ENCODE measurements at places on chromosomes 4 and X.

- no peak for DNase-seq
Observed at GRCh38 chr4:80187677-80188076, 9.6 kb upstream of the PRDM8 start.

DNA sequence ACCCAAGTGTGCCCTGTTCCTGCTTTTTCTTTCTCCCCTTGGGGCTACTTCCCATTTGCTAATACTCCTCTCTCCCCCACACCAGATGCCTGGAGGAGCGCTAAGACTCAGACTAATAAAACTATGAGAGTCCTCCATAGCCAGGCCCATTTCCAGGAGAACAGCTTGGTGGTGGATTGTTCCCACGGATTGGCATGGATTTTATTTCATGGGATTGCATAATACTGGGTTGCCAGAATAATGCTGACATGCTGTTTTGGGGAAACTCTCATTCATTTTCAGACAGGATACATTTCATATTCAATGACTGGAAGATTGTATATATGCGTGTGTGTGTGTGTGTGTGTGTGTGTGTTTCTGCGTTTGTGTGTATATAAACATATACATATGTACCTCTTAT, 447.5 kb upstream of the PITX2 start:
- DNase-seq: no peak

- DNase-seq: no peak
Observed at GRCh38 chr4:175330652-175331051, 412.5 kb downstream of the ADAM29 start.

DNA sequence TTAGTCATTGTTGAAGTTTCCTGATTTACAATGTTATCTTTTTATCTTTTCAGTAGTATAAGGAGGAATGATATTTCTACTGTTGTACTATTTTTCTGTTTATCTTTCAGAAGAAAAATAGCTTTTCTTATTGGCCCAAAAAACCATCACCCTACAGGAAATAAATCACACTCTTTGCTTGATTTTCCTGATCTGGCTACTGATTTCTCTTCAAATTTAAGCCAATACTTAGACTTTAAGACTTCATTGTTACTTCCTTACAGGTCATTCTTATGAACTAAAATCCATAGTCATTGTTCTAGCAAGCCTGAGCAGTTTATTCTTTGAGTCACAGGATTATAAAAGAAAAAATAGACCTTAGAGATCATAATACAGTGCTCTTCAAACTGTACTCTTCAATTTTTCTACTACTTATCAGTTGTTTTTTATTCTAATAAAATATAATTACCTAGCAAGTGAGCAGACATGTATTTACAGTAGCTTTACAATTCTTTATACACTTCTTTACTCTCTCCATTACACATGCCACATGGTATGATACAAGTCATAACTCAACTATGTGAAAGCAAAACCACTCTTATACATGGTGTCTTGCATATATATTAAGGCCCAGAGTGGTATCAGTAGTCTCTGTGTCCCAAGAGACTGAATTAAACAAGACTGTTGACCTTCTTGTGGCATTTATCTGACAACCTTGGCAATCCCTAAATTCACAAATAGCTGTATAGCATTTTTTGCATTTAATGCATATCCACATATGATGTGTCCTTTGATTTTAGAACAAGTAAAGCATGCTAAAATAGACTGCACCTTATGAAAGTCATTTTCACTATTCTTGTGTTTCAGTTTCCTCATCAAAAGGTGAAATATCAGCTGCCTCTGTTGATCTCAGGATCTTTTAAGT, 47.9 kb downstream of the TET2 start:
- DNase-seq: no peak

- DNase-seq: no peak
Observed at GRCh38 chr4:149005191-149005590, 563.0 kb upstream of the NR3C2 start.

GRCh38 chrX:153953342-153953830, 8.9 kb upstream of the RENBP start:
- no peak for DNase-seq

DNA sequence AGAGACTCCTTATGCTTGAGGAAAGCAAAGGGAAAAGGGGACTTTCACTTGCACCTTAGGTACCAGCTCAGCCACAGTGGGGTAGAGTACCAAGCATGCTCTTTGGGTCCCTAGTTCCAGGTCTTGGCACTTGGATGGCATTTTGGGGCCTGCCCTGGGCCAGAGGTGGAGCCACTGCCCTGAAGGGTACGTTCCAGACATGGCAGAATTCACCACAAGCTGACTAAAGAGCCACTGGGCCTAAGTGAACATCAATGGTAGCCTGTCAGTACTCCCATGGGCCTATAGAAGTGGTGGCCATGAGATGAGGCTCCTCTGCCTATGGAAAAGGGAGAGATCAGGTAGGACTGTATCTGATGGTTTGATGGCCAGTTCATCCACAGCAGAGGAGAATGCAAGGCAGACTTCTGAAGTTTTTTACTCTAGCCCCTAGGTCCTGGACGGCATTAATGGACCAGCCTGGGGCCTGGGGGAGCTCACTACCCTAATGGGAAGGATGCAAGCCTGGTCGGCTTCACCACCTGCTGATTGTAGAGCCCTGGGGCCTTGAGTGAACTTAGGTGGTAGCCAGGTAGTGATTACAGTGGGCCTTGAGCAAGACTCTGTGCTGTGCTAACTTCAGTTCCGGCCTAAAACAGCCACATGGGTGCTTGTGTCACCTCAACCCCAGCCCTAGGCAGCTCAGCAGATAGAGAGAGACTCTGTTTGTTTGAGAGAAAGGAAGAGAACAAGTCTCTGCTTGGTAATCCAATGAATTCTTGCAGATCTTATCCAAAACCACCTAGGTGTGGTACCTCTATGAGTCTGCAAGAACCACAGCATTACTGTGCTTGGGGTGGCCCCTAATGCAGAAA, 19.8 kb upstream of the HSFX4 start:
- no peak for DNase-seq

- DNase-seq: no peak
Observed at GRCh38 chrX:6225288-6225910, 3.3 kb downstream of the NLGN4X start.

GRCh38 chr4:49000806-49001205, 14.7 kb downstream of the CWH43 start:
- no peak for DNase-seq

GRCh38 chr4:38949411-38950051, 81.9 kb downstream of the FAM114A1 start:
- no peak for DNase-seq

- no peak for DNase-seq
Observed at GRCh38 chrX:150363561-150364346, 637 bp downstream of the MAMLD1 start.

- DNase-seq: no peak
Observed at GRCh38 chrX:13168269-13168668, 123.8 kb upstream of the FAM9C start.

DNA sequence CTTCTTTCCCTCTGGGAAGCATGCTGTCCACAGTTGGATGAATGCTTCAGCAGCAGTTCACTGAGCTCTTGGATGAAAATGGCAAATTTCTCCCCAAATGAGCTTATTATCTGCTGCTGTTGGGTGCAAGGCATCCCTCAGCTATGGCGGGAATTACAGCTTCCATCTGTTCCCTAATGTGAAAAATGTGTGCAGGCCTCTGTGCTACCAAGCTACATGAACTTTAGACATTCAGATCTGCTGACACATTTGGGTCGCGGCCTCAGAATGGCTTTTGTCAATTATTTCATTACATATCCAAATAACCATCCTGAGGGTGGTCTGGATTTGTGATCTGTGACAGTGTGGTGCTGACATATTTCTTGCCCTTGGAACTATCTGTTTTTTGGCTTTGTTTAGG, 119.5 kb upstream of the SCML1 start:
- DNase-seq: no peak

DNA sequence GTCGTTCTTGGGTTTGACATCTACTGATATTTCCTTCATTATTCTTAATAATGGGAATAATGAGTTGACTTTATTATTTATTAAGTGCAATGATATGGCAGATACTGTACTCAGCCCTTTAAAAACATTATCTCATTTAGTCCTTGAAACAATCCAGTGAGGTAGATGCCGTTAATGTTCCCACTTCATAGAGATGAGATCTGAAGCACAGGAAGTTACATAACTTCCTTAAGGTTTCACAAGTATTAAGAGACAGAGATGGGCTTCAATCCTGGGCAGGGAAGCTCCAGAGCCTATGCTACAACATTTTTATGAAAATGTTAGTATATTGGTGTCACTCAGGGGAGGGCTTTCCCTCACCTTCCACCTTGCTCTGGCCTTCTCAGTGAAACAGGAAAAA, 9.7 kb upstream of the KLHL13 start:
- no peak for DNase-seq

DNA sequence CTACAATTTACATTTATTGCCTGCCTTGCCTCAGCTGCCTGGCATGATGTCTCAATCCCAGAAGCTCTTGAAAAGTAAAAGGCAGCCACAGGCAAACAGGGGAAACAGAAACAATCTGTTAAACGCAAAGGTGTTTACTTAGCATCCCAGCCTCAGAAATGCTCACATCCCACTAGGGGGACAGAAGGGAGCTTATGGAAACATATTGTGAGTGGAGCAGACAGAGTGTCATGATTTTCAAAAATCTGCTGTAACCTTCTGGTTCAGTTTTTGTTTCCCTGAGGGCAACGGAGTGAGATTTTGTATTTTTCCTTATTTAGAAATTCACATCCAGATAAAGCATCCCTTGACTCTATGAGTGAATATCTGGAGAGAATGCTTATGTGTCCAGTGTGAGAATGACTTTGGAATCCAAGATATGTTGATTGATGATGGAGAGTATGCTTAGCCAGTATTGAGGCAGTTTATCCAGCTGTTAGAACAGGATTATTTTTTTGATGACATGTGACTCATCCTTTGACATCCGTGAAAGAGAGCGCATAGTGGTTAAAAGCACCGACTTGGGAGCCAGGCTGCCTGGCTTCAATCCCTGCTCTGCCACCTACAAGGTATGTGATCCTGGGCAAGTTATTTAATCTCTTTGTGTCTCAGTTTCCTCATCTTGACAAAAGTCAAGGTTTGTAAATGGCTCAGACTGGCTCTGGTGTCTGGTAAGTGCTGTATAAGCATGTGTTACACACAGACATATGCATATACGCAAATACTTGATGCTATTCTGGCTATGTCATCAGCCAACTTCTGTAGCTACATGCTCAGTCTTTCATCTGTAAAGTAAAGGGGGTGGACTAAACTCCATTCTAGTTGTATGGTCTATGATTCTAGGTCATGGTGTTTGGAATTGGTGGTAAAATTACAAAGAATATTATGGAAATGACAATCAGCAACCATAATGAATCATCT, 381.2 kb downstream of the RAPGEF2 start:
- DNase-seq: no peak

GRCh38 chr4:80336582-80336981, 1.1 kb downstream of the CFAP299 start:
- DNase-seq: no peak

GRCh38 chr4:42750856-42751255, 94.0 kb upstream of the ATP8A1 start:
- DNase-seq: no peak

- DNase-seq: no peak
Observed at GRCh38 chrX:129875669-129876068, 30.3 kb upstream of the UTP14A start.

- DNase-seq: no peak
Observed at GRCh38 chrX:30521440-30522182, 56.0 kb downstream of the TASL start.

- DNase-seq: no peak
Observed at GRCh38 chr4:90219822-90220221, 92.6 kb downstream of the CCSER1 start.

GRCh38 chrX:136452614-136453013, 35.1 kb upstream of the BRS3 start:
- no peak for DNase-seq

DNA sequence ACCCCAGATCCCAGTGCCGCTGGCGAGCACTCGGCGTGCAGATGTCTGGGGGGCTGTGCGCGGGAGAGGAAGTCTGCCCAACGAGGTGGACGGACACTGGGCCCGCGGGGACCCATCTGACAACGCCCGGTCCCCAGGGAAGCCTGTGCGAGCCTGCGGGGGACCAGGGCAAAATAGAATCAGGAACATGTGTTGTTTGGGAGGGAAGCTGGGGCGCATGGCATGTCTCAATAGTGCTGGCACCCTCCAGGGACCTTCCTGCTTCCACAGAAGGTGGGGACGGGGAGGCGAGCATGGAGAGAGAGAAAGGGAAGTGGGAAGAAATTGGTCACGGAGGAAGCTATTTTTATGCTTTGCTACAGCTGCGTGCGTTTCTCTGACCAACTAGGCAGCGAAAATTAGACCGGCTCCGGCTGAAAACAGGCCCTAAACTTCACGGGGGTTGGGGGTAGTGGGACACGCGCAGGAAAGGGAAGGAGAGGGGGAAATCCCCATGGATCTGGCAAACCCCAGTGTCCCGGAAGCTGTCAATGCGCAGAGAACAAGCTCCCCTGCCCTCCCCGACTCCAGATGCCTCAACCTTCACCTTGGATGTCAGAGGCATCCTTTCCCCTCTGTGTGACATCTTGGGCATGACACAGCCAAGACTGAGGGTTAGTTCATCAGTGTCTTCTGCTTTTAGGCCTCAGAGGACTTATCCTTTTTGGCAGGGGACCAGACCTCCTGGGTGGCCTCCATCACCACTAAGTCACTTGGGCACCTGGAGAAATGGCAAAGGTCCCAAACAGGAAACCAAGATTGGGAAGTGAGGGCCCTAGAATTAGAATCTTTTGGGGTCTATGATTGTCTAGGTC, 169.8 kb upstream of the BCOR start:
- DNase-seq: no peak

GRCh38 chr4:41015016-41015675, 199.2 kb downstream of the APBB2 start:
- no peak for DNase-seq

GRCh38 chr4:188665491-188666457, 526.5 kb downstream of the TRIML1 start:
- DNase-seq: no peak

DNA sequence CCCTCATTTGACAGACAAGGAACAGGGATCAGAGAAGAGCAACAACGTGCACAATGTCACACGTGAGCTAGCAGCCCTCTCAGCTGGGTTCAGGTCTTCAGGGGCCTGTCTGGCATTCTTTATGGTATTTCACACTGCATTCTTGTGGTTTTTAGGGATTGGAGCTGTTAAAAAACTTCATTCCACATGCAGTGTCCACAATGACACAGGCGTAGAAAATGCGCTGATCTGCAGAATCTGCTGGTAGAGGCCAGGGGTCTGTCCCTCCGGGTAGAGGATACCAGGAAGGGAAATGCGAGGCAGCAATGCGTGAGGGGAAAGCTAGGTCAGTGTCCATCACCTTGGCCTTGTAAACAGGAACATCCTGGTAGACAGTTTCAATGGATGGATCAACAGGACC, 36.6 kb downstream of the MAP7D3 start:
- DNase-seq: no peak

GRCh38 chr4:16264798-16265197, 38.5 kb upstream of the TAPT1 start:
- DNase-seq: no peak

- DNase-seq: no peak
Observed at GRCh38 chr4:59068722-59069418, 1958.7 kb upstream of the IGFBP7 start.

GRCh38 chrX:17635231-17635630, 102.1 kb upstream of the SCML1 start:
- peak; percentile 47 for DNase-seq

Data from iPS DF 6.9 (cell line).